ENCODE measurements at places on chromosomes 2 and 18.

- DNase-seq = no peak
These were observed 93.8 kb downstream of the EPB41L3 start for GRCh38 chr18:5449858-5450509.

DNA sequence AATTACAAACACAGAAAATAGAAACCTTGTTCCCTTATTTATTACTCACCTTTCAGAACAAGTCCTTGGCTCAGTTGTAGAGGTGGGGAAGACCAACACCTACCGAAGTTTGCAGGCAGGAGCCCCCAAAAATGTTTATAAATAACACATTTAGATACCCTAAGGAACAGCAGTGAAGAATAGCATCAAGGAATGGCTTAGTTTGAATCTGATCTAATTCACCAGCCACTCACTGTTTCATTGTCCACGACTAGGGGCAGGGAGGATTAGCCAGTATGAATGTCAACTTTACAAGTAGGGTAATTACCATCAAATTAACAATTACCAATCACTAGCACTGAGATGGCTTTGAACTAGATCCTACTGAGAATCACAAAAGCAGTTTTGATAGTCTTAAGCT, 65.4 kb downstream of the PRPF40A start:
- DNase-seq = no peak

- DNase-seq = no peak
These were observed 130.9 kb downstream of the NCOA1 start for GRCh38 chr2:24621779-24622538.

GRCh38 chr2:20806286-20806685, 16.6 kb downstream of the LDAH start:
- no peak for DNase-seq

- no peak for DNase-seq
These were observed 213.3 kb downstream of the SH3RF3 start for GRCh38 chr2:109342256-109342850.

GRCh38 chr2:108535357-108535631, 1.0 kb downstream of the LIMS1 start:
- no peak for DNase-seq

- DNase-seq = no peak
These were observed 60.4 kb downstream of the GRB14 start for GRCh38 chr2:164560902-164561301.

GRCh38 chr2:37566517-37566981, 104.9 kb downstream of the CDC42EP3 start:
- no peak for DNase-seq

DNA sequence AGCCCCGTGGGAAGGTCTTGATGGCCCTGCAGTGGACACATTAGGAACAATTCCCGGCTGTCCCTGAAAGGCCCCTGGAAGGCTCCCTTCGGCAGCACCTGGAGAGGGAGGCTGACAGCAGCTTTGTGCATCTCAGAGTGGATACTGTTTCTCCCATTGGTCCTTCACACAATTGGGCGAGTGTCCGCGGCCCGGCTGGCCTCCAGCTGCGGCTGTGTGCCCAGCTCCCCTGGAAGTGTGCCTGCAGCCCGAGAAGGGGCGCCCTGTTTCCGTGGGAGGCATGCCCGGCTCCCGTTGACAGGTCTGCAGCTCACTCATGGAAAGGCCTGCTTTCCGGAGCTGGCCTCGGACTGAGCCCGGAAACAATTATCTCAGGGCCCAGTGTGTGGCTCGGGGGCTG, 103.7 kb downstream of the LPIN1 start:
- DNase-seq = no peak

DNA sequence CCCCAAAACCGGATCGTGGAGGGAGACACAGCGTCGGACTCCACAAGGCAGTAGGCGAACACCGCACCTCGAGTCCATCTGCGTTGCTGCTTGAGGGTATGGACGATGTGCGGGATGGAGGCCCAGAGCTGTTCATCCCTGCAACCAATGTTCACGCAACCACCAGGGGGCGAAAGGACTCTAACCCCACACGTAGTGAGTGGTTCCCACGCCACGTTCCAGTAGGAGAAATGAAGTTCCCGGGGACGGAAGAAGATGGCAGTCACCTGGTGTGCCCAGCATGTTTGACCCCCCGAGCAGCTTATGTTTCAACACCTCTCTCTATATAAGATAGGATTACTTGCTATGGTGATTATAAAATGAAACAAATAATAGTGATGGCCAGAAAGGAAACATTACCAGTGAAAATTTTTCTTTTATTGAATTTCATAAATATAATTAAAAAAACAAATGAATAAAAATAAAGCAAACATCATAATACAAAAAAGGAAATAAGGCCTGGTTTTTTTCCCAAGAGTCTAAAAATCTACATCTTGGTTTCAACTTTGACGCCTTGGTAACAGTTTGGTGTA, 184.3 kb downstream of the SH3BP4 start:
- DNase-seq = peak; percentile 14

- no peak for DNase-seq
These were observed 298.5 kb downstream of the ZNF521 start for GRCh38 chr18:25053466-25053865.

DNA sequence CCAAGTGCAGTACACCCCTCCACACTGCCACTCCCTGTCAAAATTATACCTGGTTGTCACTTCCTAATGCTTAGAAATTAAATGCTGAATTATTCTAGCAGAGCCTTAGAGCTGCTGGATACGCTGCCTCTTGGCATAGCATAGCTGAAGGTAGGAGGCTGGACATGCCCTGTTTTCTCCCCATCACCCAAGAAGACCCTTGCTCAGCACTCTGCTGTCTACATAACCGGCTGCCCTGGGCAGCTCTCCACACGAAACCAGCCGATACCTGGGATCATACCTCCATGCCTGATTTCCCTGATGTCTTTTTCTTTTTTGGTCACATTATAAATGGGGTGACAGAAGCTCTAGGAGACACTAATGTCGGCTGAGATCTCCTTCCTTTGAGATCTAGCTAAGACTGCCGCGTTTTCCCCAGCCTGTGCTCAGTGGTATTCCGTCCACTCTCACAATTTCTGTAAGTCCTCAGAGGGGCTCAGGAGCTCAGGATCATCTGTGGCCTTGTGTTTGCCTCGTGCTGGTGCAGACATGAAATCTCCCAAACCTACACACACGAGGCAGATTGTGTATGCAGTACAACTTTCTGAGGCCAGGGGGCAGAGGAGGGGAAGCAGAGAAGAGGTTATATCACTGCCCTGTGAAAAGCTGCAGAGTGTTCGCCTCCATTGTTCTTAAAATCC, 13.5 kb upstream of the ZAP70 start:
- DNase-seq = no peak

DNA sequence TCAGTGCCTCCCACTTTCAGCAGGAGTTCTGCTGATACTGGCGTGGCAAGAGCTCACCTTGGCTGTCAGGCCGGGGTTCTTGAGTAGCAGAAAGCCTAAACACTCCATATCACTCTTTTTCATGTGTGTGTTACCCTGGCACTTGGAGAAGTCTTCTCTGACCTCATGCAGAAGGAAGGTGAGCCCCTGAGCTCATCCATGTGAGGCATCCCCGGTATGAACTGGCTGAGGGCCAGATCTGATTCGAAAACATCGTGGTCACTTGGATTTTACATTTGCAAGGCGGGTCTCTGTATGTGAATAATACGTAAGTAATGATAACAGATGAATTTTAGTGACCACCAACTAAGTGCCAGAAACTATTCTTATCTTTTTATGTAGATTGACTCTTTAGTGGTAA, 93.6 kb downstream of the RAPGEF4 start:
- DNase-seq = no peak

DNA sequence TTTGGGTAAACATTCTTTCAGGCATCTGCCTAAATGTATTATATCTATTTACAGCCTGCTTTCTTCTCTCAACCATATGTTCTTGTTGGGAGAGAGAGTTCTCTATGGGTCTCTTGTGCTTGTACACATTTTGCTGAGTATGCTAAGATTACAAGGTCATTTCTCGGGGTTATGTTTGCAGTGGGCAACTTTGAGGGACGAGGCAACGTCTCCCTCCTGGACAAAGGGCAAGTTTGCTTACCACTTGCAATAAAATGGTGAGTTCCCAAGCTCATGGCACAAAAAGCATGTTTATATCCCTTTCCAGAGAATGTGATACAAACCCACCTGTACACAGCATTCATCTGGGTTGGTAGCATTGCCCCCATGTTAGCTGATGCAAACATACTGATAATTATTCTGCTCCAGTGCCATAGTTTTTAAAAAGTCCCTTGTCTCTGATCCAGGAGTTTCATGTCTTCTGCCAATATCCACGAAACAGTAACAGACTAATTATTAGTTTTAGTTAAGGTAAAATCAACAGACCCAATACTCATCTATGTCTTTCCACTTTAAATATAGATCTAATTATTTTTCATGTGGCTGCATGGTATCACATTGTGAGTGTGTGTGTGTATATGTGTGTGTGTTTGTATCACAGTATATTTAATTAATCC, 84.2 kb upstream of the MAPK4 start:
- no peak for DNase-seq

DNA sequence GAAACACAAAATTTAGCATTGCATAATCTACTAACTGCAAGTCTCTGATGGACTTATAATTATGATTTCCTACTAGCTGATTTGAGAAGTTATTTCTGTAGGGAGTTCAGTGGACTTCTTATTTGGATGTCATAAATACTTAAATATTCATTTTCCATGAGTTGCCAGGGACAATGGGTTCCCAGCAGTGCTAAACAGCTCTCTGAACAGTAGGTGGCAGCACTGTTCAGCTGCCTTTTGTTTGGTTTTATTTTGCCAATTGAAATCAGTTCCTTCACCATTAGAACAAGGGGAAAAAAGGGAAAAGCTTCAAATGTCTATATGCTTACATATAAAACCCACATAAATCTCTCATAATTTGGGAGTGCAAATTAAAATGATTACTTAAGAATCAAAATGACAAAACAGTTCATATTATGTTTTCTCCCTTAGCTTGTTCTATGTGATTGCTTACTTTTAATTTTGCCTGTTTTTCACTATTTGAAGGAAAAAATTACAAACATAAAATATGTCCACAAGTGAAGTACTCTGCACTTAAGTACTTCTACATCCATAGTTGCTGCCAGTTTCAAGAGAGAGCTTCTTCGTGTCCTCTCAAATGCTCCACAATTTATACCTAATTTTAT, 898.9 kb downstream of the CPS1 start:
- DNase-seq = no peak

- DNase-seq = no peak
These were observed 130.8 kb upstream of the HDAC4 start for GRCh38 chr2:239531456-239532241.

DNA sequence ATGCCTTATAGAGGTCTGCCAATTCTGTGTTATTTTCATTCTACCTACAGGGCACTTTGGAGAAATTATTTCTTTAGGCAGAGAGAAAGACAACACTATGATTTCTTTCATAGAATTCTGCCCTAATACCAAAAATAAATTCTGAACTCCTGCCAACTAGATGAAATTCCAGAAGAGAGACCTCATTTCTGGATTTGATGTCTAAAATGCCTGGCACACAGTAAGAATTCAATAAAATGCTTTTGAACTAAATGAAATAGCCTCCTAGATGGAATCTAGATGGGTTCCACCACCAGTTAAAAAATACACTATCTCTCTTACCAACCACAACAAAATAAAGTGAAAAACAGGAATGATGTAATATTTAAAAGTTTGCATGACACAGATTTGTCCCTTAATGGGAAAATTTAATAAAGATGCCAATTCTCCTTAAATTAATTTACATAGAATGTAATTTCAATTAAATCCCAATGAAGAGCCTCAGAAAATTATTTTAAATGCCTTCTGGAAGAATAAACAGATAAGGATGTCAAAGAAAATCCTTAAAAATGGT, 75.0 kb downstream of the OSBPL1A start:
- no peak for DNase-seq

GRCh38 chr2:938181-939005, 12.3 kb upstream of the SNTG2 start:
- no peak for DNase-seq

DNA sequence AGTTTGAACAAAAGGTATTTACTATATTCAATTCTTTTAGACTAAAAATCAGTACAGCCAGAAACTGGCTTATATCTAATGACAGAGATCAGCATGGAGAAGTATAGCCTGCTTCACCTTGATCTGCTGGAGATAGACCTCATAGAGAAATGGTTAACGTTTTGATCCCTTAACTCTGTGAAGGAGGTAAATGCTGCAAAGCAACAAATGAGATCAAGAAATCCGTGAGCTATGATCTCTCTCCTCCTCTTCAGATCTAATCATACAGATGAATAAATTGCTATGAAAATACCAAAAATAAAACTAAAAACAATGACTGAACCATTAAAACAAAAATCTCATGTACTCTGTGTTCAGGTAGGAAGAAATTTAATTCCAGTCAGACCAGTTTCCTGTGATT, 42.8 kb downstream of the KLHL14 start:
- no peak for DNase-seq

GRCh38 chr2:179963626-179964025, 43.5 kb downstream of the CWC22 start:
- DNase-seq = no peak

DNA sequence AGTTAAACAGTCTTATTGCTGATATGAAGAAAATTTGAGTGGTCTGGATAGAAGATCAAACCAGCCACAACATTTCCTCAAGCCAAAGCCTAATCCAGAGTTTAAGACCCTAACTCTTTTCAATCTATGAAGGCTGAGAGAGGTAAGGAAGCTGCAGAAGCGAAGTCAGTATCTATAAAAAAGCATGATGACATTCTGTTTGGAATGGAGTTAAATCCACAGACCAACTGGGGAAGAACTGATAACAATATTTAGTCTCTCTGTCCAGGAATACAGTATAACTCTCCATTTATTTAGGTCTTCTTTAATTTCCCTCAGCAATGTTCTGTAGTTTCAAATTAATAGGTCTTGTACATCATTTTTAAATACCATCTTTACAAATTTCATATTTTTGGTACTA, 16.0 kb downstream of the PIGN start:
- no peak for DNase-seq

GRCh38 chr2:110927526-110927925, 193.2 kb upstream of the BCL2L11 start:
- no peak for DNase-seq

DNA sequence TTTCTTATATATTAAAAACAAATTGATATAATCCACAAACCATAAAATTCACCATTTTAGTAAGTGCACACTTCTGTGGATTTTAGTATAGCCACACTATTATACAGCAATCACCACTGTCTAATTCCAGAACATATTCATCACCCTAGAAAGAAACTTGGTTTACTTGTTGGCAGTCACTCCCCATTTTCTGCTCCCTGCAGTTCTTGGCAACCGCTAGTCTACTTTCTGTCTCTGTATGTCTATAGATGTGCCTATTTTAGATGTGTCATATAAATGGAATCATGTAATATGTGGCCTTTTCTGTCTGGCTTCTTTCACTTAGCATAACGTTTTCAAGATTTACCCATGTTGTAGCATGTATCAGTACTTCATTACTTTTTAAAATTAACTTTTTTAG, 5.7 kb downstream of the CKAP2L start:
- DNase-seq = no peak

- DNase-seq = no peak
These were observed 19.3 kb downstream of the ACOXL start for GRCh38 chr2:110751642-110752041.

GRCh38 chr2:143345887-143346787, 216.9 kb downstream of the ARHGAP15 start:
- DNase-seq = no peak

- DNase-seq = no peak
These were observed 191.4 kb downstream of the MBD2 start for GRCh38 chr18:54033052-54033451.

Measured in stimulated activated CD8-positive, alpha-beta memory T cell treated with anti-CD3 and anti-CD28 coated beads, Interleukin-15, amount 100 ng/mL, for 4 hours (primary cell).